ENCODE measurements at places on chromosomes 13 and 19.

- DNase-seq, result no peak
These were observed 7.9 kb upstream of the F10 start for GRCh38 chr13:113114511-113115362.

DNA sequence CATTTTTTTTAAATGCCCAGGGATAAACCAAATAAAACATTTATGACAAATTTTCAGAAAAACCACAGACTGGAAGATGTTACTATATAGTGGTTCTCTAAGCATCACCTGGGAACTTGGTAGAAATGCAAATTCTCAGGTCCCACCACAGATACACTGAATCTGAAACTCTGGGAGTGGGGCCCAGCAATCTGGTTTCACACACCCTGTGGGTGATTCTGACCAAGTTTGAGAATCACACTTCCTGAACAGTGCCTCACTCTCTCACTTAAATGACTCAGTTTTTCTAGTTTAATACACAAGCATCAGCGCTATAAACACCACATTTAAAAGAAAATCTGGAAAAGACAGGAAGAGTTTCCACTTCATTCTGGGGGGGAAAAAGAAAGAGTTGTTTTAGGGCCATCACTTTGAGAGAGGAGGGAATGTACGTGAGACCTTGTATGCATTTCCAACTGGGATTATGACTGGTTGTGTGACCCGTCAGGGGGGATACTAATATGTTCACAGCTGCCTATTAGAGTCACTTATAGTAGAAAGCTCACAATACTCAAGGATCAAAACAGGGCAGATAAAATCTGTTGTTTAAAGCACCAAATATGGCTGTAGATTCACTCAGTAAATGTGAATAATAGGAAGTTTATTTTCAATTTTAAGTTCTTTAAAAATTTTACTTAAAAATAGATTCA lies 567.7 kb downstream of the GPC6 start:
- DNase-seq, result no peak

GRCh38 chr13:23899555-23899954 lies 2.3 kb upstream of the C1QTNF9B start:
- DNase-seq, result no peak

DNA sequence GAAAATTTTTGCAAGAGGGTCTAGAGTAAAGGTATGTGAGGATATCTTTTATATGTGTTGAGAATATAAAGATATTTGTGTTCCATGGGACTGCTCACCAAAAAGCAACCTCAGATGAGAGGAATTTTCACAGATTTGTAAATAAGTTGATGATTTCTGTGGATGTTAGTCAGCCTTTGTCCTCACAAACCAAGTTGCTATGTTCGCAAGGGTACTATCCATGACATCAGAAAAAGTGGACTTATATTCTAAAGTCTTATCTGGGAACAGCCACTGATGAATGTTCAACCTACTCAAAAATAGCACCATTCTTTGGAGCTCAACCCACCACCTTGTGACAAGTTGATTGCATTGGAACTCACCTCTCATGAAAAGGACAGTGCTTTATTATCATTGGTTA lies 138.6 kb downstream of the PCDH20 start:
- no peak for DNase-seq

GRCh38 chr13:108034909-108035410 lies 180.4 kb downstream of the LIG4 start:
- DNase-seq, result no peak

DNA sequence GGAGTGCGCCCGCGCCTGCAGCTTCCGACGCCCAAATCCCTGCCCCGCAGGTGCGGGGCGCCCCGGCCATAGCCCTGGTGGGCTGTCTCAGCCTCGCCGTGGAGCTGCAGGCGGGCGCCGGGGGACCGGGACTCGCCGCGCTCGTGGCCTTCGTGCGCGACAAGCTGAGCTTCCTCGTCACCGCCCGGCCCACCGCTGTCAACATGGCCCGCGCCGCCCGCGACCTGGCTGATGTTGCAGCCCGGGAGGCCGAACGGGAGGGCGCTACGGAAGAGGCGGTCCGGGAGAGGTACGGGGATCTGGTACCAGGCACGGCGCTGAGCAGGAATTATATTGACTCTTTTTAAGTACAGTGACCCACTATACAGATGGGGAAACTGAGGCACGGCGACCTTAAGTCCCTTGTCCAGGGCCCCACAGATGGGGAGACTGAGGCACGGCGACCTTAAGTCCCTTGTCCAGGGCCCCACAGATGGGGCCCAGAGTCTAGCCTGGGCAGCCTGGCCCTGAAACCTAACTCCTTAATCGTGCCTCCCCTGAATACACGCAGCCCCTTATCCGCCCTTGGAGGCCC lies 586 bp downstream of the MRI1 start:
- DNase-seq, result no peak

DNA sequence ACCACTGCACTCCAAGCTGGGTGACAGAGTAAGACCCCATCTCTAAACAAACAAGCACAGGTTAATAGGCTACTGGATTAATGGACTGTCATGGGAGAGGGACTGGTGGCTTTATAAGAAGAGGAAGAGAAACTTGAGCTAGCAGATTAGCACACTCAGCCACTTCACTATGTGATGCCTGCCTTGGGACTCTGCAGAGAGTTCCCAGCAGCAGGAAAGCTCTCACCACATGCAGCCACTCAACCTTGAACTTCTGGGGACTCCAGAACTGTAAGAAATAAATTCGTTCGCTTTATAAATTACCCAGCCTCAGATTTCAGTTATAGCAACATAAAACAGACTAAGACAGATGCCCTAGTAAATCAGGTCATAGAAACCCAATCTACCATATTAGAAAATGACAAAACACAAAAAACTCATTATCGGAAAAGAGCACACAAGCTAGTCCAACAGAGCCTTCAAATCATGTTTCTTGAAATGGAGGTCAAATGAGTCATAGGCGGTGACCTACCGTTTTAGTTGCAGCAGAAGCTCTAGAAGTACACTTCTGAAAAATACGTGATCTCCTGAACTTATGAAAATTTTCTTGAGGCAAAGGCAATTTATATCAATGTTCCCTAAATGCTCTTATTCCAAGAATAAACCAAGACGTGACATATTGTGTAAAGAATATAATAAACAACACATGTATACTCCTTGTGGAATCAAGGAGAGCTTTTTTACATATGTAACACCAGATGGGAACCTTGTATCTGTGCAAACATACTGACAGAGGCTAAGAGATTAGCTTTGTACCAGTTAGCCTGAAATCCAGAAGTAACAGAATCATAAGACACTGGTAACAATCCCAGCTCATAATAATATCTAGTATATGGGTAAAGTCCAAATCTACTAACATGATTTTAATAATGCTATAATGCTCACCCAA lies 340.9 kb upstream of the SGCG start:
- DNase-seq, result no peak
